ENCODE measurements at places on chromosomes 16 and 17.

DNA sequence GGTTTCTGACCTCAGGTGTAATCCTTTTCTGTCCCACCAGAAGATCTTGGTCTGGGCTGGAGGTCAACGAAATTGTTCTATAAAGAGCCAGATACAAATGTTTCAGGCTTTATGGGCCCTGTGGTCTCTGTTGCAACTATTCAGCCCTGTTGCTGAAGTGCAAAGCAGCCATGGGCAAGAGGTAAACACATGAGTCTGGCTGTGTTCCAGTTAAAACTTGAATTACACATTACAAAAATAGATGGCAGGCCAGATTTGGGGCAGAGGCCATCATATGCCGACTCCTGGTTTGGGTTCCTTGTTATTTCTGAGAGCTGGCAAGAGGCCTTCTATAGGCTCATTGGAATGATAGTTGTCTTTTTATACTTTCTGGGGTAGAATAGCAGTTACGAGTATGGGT lies 114.4 kb downstream of the SDR42E1 start:
- ATAC-seq: no peak

DNA sequence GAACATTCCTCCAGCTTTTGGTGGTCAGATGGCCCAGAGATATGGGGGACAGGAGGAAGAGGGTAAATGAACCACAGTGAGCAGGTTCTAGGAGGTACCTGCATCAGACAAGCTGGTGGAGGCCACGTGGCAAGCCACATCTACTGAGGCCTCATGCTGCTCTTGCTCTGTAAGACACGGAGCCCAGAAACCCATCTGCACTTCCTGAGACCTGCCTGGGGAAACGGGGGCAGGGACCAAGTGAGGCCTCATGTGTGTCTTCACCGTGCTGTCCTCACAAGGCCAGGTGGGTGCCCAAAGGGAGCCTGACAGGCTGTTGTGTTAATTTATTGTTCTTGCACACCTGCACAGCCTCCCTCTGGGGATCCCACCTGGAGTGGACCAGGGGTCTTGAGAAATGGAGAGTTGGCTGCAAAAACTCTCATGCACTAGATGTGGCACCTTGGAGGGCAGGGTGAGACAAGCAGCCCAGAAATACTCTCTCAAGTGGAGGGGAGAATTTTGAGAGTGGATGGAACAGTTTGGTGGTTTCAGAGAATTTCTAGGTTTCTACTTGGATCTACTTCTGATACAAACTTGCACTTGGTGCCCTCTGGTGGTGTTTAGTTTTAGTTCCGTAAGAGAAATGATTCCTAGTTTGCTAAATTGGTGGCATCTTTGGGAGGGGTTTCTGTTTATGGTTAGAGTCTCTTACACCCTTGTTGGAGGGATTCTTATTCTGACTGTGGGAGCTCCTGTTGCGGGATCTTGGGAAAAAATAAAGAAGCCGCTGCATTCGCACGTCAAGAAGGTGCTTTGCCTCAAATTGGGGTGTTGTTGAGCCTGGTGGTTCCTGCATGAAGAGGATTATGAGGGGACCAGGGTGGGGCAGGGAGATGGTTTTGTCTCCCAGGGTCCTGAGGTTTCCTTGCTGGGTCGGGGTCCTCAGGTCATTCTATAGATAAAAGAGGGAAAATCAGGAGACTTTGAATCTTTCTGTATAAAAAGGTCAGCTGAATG lies 47.5 kb downstream of the SLC6A2 start:
- ATAC-seq: no peak

DNA sequence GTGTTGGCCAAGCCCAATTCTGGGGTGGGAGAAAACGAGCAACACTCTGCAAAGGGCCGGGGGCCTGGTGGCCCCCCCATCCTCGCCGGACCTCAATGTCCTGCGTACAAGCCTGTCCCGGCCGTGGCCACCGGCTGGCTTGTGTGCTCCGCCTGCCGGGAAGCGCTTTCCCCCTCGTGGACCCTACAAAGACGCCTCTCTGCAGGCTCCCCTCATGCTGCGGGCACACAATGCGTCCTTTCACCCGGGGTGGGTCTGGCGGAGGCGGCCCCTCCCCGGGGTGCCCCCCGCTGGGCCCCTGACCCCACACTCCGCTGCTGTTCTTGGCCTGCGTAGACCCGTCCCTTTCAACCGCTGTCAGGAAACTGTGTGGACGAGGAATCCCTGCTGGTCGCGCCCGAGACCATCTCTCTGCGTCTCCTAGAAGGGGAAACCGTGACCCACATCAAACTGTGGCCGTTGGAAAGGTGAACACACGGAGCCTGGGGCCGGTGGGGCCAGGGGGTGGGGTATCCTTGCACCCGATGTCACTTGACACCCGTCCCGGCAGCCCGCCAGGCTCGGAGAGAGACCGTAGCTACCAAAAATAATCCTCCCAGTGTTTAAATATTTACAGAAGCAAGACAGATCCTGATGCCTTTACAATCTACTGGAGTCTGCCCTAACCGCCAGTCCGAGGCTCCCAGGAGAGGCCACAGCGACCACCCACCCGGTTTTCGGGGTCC lies 43.6 kb downstream of the TBC1D16 start:
- ATAC-seq: peak; percentile 27

GRCh38 chr16:67296420-67296819 lies 17.1 kb downstream of the PLEKHG4 start:
- ATAC-seq: no peak

- ATAC-seq: no peak
Observed at GRCh38 chr16:66895999-66896398, 15.7 kb downstream of the PDP2 start.

DNA sequence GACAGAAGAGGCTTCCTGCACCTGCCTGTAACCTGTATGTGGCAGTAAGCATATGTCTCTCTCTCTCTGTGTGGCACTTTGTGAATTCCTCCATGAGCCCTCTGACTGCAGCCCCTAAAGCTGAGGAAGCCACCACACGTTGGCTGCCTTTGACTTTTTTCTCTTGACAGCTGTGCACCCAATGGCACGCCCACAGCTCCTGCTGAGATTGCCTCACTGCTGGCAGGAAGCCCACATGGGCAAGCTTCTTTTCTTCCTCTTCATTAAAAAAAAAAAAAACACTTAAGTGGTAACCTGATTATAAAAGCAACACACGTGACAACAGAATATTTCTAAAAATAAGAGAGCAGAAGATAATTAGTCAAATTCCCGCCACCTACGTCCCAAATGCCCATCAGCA lies 34.0 kb upstream of the PIRT start:
- ATAC-seq: no peak

DNA sequence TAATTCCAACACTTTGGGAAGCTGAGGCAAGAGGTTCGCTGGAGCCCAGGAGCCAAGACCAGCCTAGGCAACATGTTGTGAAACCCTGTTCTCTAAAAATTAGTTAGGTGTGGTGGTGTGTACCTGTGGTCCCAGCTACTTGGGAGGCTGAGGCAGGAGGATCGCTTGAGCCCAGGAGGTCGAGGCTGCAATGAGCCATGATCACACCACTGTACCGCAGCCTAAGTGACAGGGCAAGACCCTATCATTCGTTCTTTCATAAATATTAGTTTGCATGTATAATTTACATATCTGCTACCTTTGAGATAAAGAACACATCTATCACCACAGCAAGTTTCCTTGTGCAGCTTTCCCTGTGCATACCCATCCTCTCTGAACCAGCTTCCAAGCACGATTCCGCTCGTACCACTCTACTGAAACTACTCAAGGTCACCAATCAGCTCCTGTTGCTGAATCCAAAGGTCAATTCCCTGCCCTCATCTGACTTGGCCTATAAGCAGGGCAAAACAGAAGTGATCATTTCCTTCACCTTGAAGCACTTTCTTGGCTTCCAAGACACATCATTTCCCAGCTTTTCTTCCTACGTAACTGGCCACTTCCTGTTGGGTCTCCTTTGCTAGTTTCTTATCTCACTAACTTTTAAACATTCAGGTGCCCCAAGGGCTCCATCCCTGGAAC lies 49.1 kb downstream of the GRB2 start:
- no peak for ATAC-seq

DNA sequence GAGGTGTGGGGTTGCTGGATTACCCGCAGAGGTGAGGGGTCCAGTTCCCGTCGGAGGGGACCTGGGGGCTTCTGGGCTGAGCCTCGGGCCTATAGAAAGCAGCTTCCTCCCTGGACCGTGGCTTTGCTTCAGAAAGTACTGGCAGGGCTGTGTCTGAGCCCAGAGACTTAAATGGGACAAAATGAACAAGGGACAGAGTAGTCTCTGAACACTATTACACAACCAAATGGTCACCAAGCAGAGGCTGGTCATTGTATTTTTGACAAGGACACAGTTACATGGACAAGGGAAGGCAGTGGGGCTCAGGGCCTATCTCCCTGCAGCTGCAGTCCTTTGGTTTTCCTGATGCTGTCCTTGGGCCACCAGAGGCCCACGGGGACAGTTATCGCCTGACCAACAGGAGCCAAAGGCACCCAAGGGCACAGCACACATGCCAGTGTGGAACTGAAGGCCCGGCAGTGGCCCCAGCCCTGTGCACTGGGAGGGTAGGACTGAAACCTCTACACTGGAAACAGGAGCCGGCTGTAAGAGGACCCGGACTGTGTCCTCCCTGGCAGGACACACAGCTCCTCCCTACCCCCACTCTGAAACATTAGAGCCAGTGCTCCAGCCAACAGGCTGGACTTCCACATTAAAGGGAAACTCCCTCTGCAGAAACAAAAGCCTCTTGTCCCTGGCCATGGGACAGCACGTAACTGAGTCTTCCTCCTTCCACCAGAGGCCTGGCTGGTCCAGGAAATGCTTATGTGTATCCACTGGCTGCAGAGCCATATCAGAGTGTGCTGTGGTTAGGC lies 26.0 kb upstream of the ERN1 start:
- peak; percentile 79 for ATAC-seq

- no peak for ATAC-seq
Observed at GRCh38 chr16:21574372-21574771, 25.0 kb upstream of the METTL9 start.

- ATAC-seq: no peak
Observed at GRCh38 chr17:50977487-50978159, 111.5 kb upstream of the TOB1 start.

DNA sequence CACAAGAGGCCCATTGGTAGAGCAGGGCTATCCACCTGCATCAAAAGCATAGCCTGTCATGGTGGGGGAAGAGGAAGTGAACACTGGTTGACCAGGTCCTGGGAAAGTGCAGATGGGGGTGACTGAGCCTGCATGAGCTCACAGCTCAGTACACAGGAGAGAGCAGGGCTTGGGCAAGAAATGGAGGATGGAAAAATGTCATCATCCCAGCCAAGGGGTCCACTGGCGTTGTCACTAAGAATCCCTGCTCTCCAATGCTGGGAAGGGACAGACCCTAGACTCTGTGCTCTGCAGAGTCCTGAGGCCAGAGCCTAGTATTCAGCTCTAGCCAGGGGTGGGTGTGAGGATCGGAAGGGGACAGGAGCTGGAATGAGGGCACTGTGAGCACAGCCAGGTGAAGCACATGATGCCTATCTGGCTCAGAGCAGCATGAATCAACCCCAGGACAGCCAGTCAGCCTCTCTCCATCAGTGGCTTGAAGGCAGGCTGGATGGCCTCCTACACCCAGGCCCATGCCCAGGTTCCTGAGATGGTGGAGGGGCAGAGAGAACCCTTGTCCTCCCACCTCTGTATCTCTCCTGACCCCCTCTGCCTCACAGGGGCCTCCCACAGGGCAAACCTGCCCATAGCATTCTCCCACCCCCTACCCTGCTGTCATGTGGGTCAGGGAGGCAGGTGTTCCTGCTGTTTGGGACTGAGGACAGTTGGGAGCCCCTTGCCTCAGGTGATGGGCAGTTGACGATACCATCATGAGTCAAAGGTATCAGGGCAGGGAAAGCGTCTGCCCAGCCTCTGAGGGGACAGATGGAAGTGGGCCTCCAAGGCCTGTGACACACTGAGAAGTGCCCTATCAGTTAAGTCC lies 13.8 kb upstream of the CTCF start:
- ATAC-seq: no peak

- ATAC-seq: peak; percentile 58
Observed at GRCh38 chr17:28763804-28764266, 20.0 kb downstream of the TRAF4 start.

DNA sequence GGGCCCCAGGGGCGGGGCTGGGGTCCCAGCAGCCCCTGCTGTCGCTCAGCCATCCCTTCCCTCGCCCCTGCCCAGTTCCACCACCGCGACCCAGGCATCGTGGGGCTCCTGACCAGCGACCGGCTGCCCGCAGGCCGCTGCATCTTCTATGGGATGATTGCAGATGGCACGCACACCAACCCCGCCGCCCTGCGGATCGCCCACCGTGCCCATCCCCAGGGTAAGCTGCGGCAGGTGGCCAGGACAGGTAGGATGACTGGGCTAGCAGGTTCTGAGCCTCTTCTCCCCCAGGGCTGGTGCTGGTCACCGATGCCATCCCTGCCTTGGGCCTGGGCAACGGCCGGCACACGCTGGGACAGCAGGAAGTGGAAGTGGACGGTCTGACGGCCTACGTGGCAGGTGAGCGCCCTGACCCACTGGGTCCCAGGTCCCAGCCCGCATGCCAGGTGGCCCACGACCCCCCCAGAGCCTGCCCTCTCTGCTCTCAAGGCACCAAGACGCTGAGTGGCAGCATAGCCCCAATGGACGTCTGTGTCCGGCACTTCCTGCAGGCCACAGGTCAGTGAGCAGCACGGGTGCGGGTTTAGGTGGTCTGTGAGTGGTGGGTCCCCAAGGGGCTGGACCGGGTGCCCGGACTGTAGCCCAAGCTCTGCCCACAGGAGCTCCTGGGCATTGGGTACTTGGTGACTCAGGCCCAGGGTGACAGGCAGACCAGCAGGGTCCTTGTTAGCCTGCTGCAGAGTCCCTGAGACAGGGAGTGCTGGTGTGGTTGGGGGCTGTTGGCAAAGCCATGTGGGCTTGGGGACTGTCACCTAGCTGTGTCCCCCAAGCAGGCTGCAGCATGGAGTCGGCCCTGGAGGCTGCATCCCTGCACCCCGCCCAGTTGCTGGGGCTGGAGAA lies 2.8 kb downstream of the CEMP1 start:
- no peak for ATAC-seq

DNA sequence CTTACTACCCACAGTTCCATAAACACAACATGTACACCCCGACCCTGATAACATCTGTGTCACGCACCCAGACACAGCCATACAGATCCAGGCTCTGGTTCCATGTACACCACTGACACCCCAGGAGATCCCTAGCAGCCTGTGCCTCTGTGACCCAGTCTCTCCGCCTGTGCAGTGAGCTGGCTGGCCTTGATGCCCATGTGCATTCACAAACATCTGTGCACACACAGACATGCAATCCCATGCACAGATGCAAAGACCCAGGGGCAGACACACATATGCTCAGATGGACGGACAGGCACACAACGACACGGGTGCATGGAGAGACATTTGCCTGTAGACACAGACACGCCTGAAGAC lies 4.1 kb downstream of the CCDC102A start:
- no peak for ATAC-seq

DNA sequence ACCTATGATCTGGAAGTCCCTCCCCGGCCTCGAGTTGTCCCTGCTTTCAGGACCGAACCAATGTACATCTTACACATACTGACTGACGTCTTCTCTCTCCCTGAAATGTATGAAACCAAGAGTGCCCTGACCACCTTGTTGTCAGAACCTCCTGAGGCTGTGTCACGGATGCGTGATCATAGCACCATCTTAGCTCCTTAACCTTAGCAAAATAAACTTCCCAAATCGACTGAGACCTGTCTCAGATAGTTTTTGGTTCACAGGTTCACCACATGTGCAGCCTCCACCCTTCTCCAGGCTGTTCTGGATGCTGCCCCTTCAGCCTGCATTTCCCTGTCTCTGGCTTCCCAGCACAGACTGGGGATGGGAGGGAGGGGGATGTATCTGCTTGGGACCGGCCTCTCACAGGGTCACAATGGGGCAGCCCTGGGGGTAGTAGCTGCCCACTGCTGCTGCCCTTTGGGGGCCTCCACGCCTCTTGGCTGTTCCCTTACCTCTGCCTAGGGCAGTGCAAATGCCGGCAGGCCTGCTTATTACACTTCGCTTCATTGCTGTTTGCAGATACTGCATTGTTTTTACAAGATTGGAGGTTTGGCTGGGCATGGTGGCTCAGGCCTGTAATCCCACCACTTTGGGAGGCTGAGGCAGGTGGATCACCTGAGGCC lies 69.8 kb downstream of the NT5M start:
- no peak for ATAC-seq

Measured in gastroesophageal sphincter (tissue), 4 donors.